ENCODE measurements at places on chromosomes 4 and X. TPM values are rescaled to one million over a fixed set of nuclear protein-coding genes. Genes with fewer than 3 reads are reported as not detected.

The RHOXF2 gene
- not detected for total RNA-seq

The RAB33A gene
- total RNA-seq = 0.13 TPM

The RHOXF2B gene
- total RNA-seq = not detected

The GAGE12E gene
- not detected for total RNA-seq

Data from A549 treated with Hydrocortisone at 1 μM for 4 hours (cell line).